ENCODE measurements at places on chromosomes 12 and 14. TPM values are rescaled to one million over a fixed set of nuclear protein-coding genes. Genes with fewer than 3 reads are reported as not detected.

The CEBPE gene
- not detected for total RNA-seq

The AQP2 gene
- not detected for total RNA-seq

- DNase-seq = no peak
Measured at GRCh38 chr12:130401703-130402102, 64.0 kb downstream of the PIWIL1 start.

- no peak for DNase-seq
Measured at GRCh38 chr14:22890416-22890815, 7.4 kb downstream of the REM2 start.

The IFI27L2 gene
- total RNA-seq = 42.6 TPM

The TCL1A gene
- total RNA-seq = not detected

DNA sequence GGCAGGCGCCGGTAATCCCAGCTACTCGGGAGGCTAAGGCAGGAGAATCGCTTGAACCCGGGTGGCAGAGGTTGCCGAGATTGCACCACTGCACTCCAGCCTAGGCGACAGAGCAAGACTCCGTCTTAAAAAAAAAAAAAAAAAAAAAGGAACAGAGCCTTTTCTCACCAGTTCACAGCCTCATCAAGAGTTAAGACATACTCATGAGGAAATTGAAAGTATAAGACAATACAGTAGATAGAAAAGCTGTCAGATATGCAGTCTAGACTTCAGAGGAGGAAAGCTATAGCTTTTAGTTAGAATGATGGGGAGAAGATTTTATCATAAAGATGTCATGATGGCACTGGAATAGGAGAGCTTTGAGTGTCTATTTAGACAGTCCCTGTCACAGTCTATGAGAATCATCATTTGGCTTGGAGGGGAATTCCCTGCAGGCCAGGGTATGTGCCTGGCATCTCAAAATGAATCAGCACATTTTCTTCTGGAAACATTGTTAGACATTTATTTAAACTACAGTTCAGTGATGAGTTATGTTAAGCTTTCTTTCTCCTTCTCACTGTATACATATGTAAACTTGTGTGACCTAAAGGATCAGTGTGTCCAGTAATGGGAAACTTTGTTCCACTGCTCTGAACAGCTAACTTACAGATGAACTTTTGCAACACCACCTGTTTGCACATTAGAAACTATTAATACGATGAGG is 2.9 kb upstream of the RAB35 start:
- DNase-seq = peak; percentile 52

DNA sequence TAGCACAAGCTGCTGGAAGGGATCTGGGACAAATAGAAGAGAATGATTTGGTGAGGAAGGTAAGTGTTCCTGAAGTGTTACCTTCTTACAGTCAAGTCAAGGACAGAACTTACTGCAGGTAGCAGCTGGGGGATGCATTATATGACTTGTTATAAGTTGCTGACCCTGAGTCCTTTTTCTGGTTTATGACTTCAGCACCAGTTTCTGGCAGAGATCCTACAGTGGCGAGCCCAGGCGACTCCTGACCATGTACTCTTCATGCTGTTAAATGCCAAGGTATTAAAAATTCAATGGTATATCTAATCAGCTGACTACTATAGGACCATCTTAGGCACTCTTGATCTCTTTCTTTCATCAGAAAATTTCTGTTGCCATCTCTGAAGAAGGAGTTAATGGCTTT is 45.1 kb upstream of the ATF1 start:
- DNase-seq = no peak

The LARP4 gene
- 46.5 TPM for total RNA-seq

All from myocyte (in vitro differentiated cells).